ENCODE measurements at places on chromosomes 16 and 17. TPM values are rescaled to one million over a fixed set of nuclear protein-coding genes. Genes with fewer than 3 reads are reported as not detected.

DNA sequence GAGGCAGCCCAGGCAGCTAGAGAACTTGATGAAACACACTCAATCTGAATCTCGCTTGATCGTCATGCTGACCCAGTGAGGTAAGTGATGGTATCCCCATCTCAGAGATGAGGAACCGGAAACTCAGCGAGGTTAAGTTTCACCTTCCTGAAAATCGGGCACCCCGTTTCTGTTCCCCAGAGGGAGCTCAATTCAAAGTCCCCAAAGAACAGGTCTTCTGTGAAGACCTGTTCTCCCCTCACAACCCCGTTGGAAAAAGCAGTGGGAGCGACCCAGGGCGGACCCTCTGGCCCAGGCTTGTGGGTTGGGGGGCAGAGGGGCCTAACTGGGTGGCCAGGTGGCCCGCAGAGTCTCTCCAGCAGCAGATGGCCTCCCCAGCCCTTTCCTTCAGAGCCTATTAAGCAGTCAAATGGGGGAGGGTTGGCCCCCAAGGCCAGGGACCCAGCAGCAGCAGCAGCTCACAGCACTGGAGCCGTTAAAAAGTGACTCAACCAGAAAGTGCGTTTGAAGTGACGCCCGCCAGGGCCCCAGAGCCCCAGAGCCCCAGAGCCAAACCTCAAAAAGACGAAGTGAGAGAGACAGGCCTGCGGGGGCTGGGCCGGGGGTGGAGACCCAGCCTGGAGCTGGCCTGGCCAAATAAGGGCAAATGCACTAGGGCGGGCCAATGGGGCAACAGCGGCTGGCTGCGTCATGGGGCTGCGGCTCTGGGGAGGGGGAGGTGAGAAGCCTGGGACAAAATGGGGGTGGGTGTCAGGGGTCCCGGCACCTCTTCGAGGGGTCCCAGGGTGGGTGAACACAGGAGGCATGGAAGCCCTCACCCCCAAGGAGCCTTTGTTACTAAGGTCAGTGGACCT is 9.2 kb upstream of the TSPOAP1 start:
- peak; percentile 84 for DNase-seq

DNA sequence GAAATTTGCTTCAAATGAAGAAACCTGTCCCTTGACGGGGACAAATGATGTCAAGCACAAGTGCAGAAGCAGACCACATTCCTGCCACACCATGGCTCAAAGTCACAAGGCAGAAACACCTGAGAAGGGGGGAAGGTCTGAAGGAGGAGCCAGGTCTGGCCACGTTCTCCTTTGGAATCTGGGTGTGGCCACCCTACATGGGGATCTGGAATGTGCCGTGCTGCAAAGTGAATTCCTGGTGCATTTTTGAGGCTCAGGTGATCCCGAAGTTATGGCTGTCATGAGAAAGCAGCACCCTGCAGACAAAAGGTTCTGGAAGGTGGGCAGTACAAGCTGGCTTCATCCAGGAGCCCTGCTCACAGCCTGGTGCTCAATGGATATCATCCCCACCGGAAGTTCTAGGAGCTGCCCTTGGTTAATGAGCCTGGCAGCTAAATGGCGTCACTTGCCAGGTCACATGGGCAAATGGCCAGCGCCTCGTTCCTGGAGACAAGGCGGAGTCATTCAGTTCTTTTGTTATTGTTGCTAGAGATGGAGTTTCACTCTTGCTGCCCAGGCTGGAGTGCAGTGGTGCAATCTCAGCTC is 20.1 kb upstream of the ADCY9 start:
- no peak for DNase-seq

DNA sequence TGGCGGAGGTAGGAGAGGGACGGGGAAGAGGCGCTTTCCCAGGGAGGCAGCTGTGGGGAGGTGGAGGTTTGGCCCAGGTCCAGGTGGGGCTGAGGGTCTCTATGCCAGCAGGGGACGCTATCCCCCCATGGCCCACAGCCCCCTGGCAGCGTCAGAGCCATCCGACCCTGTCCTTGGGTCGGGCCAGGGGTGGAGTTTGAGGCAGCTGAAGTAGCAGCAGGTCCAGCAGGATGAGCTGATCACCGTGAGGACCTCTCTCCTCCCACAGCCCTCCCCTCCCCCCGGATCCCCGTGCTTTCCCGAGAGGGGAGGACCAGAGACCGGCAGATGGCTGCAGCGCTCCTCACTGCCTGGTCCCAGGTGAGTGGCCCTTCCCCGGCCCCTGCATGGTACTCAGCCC is 3.2 kb downstream of the ZNF205 start:
- no peak for DNase-seq

DNA sequence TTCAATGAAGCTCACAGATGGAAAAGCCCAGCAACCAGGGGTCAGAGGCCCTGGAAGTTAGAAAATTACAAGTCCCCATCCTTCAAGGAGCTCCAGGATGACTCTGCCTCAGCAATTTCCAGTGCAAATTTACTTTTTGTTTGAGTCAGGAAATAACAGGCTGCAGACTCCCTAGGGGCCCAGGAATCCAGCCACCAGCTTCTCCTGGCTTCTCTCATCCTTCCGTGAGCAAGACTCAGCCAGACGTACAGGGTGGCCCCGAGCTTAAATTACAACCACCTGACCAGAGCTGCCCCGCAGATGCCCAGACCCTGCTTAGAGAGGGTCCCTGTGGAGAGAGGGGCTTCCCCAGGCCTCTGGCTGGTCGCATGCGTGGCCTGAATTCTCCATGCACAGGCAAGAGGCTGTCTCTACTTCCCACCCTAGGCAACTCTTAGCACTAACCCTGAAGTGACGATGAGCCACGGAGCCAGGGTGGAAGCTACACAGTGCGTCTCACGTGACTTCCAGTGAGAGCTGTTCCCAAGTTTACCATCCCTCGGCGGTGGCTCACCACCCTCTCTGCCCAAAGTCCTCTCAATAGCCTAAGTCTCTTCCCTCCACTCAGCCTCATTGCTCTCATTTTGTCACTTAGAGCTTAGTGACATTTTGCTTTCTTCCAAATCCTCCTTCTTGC is 27.1 kb downstream of the GPR142 start:
- DNase-seq, result no peak

DNA sequence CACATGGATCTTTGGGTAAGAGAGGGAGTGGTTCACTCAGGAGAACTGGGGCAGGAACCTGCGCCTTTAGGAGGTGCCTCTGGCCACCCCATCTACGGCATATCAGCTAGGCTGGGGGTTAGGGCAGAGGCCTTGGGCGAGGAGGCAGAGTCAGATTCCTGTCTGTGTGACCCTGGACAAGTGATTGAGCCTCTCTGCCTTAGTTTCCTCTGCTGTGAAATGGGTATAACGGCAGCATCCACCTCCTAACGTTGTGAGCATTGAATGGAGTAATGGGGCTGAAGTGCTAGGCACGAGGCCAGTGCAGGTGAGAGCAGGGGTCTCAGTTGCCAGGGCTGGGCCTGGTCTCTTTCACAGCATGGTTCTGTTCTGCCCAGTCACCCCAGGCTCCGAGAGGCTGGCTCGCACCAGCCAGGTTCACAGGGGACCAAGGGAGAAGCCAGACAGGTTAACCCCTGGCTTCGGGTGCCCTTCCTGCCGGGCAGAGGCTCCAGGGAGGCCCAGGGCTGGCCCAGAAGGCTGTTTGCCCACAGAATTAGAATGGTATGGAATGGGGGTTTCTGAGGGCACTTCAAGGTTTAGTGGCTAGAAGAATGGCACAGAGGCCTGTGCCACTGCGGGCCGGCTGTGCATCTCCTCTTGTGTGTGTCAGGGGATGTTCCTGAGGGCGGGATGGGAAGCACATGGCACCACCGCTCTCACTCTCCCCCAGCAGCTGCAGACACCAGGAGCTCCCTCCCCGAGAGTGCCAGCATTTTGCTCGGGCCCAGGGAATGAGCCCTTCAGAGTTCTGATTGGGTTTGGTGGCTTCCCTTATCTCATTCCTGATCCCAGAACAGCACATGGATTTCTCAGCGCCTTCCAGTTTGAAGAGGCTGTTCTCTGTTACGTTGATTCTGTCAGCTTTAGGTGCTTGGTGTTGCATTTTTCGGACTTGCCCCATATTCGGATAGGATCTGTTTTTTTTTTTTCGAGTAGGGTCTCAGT is 23.8 kb downstream of the UNC13D start:
- no peak for DNase-seq

DNA sequence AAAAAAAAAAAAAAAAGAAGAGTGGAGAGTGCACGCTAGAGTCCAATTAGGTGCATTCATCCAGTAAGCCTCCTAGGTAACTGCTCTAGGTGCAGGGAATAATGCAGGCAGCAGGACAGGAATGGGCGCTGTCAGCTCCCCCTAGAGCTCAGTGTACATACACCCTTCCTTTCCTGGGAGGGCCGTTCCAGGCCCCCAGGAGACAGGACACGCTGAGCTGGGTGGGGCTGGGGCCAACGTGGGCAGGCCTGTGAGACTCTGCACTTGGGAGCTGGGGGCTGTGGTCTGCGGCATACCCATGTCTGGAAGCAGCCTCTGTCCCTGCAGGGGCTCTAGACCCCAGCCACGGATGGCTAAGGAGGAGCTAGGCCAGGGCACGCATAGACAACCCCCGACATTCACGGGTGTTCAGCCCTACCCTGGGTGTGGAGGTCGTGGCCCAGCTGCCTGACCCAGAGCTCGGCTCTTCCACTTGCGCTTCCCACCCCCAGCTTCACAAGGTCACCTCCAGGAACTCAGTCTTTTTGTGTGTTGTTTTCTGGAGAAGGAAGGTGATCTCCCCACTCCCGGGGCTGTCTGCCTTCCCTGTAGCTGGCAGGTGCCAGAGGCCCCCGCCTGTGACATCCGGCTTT is 1.0 kb upstream of the ANTKMT start:
- no peak for DNase-seq

DNA sequence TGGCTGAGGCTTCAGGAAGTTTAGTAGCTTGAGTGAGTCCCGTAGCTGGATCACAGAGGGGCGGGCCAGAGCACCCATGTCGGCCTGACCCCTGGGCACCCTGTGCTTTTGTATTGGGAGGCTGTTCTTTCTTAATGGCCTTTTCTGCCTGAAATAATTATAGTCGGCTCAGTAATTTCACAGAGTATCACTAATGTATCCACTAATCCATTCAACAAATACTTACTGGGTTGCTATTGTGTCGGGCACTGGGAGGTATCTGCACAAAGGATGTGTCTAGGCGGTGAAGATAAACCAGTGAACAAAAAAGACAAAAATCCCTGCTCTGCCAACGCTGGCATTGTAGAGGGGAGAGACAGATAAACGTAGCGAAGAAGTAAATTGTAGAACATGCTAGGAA is 318.6 kb downstream of the FOXL1 start:
- no peak for DNase-seq

GRCh38 chr17:4365628-4366326 is 698 bp downstream of the UBE2G1 start:
- DNase-seq, result peak; percentile 74

DNA sequence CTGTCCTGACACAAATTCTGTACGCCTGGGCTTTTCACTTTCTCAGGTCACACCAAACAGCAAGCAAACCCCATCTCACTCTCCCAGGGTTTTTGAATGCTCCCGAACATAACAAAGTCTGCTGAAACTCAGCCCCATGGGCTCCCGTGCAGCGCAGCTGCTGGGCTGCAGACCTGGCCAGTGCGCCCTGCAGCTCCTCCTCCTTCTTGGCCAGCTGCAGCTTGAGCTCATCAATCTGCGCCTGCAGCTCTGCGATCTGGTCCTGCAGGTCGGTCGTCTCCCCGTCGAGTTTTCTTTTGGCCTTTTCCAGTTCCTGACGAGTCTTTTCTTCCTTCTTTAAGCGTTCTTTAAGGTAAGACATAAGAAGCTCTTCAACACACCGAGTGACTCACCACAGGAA is 70.5 kb downstream of the NDEL1 start:
- DNase-seq, result peak; percentile 43

DNA sequence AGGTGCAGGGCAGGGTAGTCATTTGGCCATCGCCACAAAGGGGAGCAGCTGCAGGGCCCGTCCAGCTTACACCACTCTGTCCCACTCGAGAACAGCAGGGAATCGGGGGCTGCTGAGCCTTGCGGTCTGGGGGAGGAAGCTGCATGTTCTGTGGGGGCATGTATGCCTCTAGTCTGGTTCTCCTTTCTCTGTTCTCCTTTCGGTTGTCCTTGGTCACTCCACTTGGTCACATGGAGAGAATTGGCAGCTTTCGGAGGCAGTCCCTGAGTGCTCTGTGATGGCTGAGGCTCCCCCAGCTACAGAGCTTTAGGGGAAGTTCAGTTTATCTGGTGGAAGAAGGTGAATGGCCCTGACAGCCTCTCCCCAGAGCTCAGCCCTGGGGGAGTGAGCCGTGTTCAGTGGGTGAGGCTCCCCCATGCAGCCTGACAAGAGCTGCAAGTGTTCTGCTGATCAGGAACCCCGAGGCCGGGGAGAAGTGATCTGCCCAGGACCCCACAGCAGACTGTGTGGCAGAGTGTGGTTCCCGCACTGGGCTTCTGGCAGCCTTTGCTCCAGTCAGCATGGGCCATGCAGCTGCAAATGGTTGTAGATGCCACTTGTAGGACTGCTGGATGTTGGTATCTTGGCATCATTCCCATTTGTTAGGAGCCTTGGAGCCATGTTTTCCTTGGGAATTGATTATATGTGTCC is 22.3 kb upstream of the SMPD3 start:
- DNase-seq, result peak; percentile 31

DNA sequence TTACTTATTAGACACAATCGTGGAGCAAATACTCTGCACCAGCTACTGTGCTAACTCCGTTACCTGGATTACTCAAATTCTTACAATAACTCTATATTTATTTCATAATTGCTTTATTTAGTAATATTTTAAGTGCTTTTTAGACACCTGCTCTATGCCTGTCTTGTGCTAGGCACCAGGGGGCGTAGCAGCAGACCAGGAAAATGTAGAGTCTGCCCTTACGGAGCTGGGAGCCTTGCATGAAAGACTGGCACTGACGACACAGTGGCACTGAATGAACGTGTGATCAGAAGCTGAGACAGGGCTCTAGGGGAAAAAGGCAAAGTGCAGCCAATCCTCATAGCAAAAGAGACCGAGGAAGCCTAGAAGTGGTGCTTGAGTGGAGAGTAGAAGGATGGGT is 486.5 kb downstream of the CDH13 start:
- DNase-seq, result no peak

DNA sequence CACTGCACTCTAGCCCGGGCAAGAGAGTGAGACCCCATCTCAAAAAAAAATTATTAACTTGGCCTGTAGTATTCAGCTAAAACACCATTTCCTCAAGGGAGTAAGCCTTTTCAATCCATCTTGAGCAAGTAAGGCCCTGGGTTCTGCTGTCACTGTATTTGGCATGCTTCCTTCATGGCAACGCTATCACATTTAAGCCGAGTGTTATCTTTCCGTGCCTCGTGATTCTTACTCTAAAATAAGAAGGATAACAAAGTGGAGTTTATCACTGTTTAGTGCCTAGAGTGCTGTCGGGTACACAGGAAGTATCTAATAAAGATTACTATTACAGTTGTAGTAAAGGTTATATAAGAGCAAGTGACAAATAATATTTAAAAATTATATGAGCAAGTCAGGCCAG is 8.8 kb downstream of the VPS53 start:
- no peak for DNase-seq

The ACSM5 gene
- total RNA-seq, result 0.71 TPM

The KRTAP1-1 gene
- not detected for total RNA-seq

The HS3ST3A1 gene
- 0.72 TPM for total RNA-seq

The SNAI3 gene
- total RNA-seq, result 0.79 TPM

The GFOD2 gene
- 8.3 TPM for total RNA-seq
